Right lobe of liver (tissue), 6 donors: ENCODE measurements at places on chromosomes 4 and X.
A peak's percentile ranks its signal among the peaks of the same experiment; 100 is the strongest.

GRCh38 chrX:45807572-45808425, 607.1 kb upstream of the DIPK2B start:
- no peak for DNase-seq

DNA sequence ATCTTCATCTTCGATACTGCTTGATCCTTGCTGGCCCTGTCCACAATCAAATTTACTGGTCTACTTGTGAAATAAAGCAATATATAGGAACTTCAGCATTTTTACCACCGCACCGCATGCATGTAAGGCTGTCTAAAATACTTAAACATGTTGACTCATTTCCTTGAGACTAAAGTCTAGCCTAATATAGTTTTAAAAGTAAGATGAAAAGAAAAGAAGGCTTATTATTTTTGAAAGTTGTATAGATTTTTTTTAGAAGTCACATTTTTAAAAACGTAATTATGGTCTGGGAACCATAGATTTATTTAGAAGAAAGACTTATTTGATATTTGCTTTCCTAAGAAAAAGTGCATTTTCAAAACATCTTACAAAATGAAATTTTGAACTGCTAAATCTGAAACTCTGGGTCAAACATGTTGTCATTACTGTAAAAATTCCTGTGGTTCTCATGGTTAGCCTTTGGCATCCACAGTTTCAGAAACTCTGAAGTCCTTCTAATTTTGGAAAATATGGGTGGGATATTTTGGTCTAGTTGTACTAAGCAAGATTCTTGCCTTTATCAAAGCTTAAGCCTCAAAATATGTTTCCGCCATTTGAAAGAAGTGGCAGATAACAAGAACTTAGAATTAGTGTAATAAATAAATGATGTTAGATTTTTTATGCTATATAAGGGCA, 423.5 kb upstream of the CTSO start:
- DNase-seq, result no peak

DNA sequence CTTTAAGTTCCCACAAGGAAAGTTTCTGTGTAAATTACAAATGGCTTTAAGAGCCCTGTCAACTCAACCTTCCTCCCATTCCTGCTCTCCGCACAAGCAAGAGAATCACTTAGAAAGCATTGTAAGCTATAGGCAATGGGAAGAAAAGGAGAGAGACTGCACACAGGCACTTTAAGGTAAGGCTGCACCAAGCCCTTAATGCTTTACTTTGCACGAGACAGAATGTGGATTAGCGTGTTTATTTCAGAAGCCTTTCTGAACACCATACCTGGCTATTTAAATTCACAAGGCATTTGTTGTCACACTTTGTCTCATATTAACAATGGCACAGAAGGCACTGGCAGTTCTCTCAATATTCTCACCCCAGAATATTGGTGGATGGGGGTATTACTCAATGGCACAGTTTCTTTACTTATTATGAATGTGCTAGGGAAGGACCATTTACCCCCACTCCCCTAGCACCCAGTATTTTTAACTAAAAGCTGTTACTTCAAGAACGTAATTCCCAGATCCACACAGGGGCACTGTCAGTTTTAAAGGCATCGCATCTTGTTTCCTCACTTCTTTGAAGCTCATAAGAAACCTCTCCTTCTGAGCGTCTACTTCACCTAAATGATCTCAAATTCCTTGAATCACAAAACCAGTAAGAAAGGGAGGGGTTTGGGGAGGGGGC, 150.0 kb downstream of the MAML3 start:
- DNase-seq, result no peak

GRCh38 chrX:33078273-33078672, 133.1 kb downstream of the DMD start:
- DNase-seq, result no peak

GRCh38 chr4:181618896-181619295, 624.3 kb upstream of the TENM3 start:
- no peak for DNase-seq

DNA sequence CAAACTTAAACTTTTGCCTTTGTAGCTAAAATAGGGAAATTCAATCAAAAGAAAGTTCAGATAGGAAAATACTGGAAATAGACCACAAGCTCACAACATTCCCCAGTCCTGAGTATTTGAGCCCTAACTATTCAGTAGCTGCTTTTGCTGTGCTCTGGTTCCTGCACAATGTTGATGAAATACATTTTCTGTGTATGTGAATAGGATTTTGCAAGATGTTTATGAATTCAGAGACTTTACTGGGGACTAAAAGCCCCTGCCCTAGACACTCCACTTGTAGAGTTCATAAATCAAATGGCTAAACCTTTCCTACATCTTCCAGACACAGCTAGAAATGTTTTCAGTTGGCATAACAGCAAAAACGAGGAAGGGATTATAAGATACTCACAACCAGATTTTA, 105.9 kb downstream of the FBXO8 start:
- no peak for DNase-seq

- DNase-seq, result no peak
Measured at GRCh38 chrX:103431316-103431715, 55.0 kb downstream of the BEX3 start.

DNA sequence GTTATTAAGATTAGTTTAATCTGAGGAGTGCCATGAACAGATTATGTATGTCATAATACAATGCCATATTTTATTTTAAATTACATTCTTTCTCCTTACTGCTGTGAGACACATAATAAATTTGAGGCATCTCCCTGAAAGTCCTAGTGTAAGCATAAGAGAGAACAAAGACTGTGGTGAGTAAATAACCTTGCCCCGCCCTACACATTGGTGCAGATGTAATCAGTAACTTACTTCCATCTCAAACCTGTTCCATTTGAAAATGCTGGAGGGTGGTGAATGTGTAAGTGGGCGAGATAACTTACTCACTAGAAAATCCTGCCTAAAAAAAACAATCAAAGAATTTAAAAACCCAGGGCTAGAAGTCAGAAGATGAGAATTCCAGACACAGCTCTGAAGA, 338.1 kb upstream of the SLIT2 start:
- no peak for DNase-seq

DNA sequence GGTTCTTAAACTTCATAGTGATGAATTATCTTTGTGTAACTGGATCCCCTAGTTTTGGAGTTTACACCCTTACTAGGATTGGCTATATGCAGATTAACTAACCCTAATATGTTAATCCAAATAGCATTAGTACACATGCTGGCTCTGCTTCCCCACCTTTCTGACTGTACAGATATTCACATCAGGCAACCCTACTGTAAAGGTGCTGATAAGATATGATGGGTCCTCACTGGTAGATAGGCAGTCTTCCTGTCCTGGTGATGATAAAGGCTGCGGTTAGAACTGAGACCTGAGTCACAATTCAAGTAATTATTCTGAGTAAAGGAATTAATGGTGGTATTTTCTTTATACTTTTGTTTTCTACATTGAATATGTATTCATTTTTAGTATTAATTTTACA, 118.6 kb downstream of the COL4A5 start:
- DNase-seq, result no peak

DNA sequence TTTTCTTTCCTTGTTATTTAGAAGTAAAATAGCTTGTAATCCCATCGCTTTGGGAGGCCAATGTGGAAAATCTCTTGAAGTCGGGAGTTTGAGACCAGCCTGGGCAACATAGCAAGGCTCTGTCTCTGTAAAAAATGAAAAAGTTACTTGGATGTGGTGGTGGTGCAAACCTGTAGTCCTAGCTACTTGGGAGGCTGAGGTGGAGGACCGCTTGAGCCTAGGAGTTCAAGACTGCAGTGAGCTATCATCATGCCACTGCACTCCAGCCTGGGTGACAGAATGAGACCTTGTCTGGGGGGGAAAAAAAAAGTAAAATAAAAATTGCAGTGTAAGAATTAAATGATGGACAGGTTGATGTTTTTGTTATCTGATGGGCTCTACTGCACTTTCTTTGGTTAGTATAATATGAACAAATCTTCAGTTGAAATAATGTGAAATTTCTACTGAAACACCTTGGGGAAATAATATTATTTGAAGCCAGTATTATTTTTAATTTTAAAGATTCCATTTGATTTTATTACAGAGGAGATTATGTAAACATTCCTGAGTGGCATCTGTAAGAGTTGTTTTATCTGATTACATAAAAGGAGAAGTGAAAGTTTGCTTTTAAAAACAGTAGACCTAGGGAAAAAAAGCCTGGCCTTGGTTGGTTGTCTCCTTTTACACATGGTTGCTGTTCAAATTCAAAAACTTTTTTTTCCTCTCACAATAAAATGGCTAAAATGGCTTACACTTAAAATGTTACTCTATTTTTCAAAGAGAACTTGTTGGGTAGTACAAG, 10.5 kb upstream of the NDUFC1 start:
- DNase-seq, result no peak

DNA sequence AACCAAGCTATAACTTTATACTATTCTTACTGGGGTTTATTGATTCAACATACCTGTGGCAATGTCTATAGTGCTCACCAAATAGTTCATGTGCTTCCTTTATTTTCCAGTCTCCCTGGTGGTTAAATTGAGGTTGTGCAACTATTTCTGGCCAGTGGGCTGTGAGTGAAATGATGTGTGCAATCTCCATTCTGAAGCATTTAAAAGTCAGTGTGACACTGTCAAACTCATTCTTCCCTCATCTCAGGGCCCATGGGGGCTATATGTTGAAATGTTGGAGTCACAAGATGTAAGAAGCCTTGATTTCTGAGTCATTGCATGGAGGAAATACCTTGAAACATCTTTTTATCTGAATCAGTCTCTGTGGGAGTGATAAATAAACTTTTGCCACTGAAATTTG, 414.3 kb upstream of the RPS6KA3 start:
- no peak for DNase-seq

GRCh38 chrX:87582453-87582852, 64.9 kb downstream of the KLHL4 start:
- DNase-seq, result no peak

DNA sequence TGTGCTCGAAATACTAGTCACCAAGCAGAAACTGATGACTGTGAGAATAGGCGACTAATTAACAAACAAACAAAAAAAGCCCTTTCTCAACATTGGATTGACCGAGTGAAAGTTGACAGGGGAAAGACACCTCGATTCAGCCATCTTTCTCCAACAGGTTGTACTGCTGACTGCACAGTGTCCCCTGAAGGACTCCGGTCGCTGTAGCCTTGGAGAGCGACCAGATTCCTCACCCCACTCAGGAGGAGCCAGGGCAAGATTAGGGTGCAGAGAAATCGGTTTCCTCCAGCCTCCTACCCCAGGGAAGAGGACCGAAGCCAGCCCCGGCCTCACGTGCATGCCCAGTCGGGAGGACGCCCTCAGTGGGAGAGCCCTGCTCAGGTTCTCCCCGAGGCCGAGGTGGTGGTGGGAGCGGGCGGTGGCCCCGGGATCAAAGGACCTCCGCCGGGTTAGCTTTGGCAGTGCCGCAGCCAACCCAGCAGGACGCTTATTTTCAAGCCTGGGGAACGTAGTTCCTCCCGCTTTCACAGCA, 1.1 kb upstream of the RAP1GDS1 start:
- peak; percentile 80 for DNase-seq

DNA sequence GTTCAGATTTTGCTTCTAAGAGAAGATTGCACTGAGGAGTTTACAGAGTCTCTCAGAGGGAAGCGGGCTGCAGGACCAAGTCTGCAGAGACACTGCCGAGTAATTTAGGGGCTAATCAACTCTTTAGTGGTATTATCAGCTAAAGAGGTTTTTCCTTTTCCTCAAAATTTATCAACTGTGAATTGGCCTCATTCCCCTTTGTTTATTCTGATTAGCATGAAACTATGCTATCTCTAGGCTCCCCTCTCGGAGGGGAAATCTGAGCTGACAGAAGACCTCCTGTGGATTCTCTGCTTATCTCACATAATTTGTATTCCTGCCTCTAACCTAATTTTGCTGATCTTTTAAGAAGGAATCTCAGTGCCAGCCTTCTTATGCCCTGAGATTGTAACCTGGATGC, 201.0 kb downstream of the DCTD start:
- DNase-seq, result no peak

DNA sequence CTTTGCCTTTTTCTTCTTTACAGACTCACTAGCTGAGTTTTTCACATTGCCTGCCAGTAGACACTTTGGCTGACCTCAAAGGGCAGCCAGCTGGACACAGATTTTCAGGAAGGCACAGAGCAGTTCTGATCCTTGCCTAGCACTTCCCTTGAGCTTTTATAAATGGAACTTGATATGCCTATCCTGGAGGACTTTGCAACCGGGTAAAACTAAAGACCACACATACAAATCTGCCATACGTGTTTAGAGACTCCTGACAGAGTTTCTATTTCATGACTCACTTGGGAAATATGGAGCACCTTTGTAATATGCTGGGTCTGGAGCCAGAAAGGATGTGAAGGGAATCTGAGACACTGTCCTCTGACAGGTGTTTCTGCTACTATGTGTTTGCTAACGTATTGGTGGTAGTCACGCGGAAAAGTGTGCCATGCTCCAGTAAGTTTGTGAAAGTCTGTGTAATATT, 56.7 kb upstream of the RASSF6 start:
- no peak for DNase-seq

DNA sequence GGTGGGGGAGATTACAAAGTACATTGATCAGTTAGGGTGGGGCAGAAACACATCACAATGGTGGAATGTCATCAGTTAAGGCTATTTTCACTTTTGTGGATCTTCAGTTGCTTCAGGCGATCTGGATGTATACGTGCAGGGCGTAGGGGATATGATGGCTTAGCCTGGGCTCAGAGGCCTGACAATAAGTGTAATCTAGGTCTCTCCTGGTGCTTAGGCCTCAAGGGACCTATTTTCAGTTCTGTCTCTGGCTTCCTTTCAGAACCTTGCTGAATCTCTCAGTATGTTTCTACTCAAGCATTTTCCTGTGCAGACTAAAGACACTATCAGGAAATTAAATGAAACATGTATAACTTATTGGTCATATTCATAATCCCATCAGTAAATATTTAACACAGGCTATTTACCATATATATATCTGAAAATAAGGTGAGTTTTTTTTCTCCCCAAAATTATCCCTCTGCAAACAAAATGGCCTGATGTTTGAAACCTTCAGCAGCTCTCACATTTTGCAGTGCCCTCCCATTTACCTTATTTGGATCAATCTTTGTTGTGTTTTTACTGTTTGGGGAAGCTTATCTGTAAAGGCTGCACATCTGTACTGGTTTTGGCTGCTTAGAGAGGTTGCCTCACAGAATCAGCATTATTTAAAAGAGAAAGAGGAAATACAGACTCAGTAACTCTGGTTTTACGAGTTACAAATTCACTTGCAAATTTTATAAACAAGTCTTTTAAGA, 2.3 kb upstream of the ZCCHC4 start:
- DNase-seq, result no peak

GRCh38 chrX:150044556-150044955, 106.3 kb upstream of the EOLA2 start:
- no peak for DNase-seq

GRCh38 chr4:183395395-183395794, 49.0 kb upstream of the CDKN2AIP start:
- no peak for DNase-seq
